ENCODE measurements at places on chromosomes 6 and 20.

DNA sequence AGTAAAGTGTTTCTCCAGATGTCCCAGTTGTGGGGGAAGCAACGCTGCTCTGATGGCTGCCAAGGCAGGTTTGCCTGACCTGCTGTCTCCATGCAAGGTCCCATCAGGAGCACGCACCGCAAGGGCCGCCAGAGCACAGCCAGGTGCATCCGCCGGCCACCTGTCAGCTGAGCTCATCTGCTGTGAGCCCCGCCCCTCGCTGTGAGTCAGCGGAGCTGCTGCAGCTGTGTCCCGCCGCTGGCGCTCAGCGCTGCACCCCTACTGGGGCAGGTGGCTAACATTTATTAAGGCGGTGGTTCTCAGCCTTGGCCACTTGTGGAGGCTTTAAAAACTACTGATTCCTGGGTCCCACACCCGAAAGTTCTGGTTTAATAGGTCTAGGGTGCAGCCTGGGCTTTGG is 225.7 kb downstream of the UST start:
- DNase-seq, result peak; percentile 66

DNA sequence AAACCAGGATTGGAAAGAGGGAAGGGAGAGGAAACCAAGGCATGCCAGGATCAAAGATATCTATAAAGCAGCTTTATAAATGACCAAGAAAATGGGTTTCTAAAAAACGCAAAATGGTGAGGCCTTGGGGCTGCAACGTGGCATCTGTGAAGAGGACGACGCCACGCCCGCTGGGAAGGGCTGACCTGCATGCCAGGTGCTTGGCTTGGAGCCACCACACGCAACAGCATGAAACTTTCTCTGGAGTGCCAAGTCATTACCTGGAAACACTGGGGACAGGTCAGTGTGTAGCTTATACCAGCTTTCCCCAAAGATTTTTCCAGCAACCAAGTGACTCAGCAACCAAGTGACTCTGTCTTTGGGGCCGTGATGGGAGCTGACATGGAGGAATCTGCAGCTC is 82.5 kb downstream of the POPDC3 start:
- DNase-seq, result no peak

DNA sequence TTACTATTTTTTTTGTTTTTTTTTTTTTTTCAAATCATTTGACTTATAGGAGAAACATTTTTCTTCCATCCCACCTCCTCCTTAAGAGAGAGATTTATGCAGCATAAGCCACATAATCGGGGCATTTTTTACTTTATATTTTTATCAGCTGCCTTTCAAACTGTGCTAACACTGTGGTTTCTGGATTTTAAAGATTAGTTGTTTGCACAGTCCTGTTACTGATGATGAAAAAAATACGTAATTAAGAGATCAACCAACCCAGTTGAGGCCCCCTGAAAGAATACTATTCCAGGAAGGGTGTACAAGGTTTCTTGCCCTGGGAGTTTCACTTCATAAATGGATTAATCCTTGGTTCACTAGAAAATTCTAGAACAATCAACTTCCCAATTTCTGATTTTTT is 68.3 kb downstream of the MMS22L start:
- DNase-seq, result no peak

- no peak for DNase-seq
These were observed 20.4 kb upstream of the ZNF318 start for GRCh38 chr6:43389730-43390295.

- no peak for DNase-seq
These were observed 382.3 kb downstream of the CD83 start for GRCh38 chr6:14499841-14500240.

Data from sciatic nerve (tissue), 2 donors.